ENCODE measurements at places on chromosomes 6 and 20. TPM values are rescaled to one million over a fixed set of nuclear protein-coding genes. Genes with fewer than 3 reads are reported as not detected.
A peak's percentile ranks its signal among the peaks of the same experiment; 100 is the strongest.

DNA sequence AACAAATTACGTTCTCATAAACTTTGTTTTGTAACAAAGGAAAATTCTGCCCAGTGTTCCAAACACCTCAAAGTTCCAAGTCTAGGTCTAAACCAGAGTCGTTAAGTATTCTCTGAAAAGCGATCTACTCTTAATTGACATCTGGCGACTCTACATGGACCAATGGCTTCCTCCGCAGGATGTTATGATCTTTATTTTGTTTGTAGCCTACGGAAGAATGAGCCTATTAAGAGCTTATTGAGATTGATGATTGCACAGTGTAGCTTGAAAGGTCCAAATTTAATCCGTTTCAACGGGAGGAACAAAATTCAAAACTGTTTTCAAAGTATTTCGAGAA, 61.1 kb downstream of the FAM217A start:
- no peak for DNase-seq

DNA sequence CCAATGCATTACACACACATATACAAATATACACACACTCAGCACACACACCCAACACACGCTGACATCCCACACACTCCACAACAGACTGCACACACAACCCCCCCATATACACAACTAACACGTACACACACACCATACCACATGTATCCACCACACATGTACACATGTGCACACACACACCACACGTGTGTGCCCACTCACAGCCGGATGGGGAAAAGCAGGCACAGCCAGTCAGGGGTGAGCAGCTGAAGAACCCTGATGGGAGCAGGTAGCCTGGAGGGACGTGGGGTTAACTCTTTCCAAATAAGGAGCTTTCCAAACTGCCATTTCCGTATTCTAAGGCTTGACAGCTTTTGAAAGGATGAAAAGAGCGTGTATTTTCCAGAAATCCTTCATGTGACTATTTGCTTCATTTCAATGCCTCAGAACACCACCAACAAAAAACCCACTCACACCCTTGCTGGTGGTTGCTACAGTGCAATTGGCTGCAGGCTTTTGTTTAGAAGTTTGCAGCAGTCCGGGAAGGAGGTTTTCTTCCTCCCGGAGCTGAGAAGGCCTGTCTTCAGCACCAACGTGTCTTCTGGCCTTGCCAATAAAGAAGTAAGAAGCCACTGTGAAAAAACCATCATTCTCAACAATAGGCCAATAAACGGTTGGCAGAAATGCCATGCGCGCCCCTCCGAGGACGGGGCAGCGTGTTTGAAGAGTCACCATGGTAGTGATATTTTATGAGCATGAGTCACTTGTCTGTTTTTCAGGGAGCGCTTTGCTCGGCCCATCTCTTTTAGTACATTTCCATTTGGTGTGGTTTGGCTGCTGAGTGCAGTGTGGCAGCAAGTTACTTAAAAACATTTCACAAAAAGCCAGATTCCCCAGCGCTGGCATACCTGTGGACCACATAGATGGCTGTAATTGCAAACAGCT, 131.3 kb upstream of the GMDS start:
- no peak for DNase-seq

DNA sequence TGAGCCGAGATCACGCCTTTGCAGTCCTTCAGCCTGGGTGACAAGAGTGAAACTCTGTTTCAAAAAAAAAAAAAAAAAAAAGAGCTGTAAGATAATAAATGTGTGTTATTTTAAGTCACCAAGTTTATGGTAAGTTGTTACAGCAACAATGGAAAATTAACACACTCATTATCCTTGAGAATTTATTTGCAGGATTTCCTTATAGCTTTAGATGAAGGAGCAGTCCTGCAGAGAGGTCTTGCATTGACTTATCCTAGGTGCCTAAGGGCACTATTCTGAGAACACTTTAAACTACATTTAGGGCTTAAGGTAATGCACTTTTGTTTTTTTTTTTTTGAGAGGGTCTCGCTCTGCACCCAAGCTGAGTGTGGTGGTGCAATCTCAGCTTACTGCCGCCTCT, 13.8 kb upstream of the SCAF8 start:
- no peak for DNase-seq

GRCh38 chr6:388202-388903, 3.2 kb upstream of the IRF4 start:
- no peak for DNase-seq

GRCh38 chr6:64266351-64266821, 630.8 kb downstream of the PHF3 start:
- DNase-seq, result no peak

- no peak for DNase-seq
These were observed 77.1 kb downstream of the DHX35 start for GRCh38 chr20:39039261-39039660.

- no peak for DNase-seq
These were observed 43.6 kb upstream of the ASCC3 start for GRCh38 chr6:100924534-100925227.

GRCh38 chr6:24076011-24076410, 50.0 kb upstream of the NRSN1 start:
- no peak for DNase-seq

GRCh38 chr6:26475823-26476729, 18.3 kb downstream of the BTN2A1 start:
- no peak for DNase-seq

- no peak for DNase-seq
These were observed 18.7 kb downstream of the RAB5IF start for GRCh38 chr20:36624068-36624943.

DNA sequence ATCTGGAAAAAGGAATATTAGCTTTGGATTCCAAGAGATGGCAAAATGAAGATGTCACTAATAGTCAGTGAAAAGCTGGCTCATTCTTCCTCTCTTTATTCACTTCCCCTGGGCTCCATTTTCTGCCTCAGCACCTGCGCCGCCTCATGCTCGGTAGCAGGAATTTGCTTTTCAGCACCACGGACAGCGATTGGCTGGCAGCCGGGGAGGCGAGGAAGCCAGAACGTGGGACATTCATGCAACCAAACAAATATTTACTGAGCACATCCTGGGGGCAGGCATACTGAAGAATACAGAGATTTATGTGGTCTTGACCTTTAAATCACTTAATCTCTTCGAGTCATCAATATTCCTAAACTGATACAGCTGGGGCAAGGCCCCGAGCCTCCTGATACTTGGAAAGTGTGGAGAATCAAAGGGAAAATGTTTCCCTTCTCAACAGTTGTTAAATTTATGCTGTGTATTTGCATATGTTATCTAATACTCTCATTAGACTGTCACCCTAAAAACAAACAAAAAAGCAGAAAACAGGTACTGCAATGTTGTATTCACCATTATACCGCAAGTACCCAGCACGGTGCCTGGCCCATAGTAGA, 12.1 kb upstream of the PDYN start:
- peak; percentile 19 for DNase-seq

DNA sequence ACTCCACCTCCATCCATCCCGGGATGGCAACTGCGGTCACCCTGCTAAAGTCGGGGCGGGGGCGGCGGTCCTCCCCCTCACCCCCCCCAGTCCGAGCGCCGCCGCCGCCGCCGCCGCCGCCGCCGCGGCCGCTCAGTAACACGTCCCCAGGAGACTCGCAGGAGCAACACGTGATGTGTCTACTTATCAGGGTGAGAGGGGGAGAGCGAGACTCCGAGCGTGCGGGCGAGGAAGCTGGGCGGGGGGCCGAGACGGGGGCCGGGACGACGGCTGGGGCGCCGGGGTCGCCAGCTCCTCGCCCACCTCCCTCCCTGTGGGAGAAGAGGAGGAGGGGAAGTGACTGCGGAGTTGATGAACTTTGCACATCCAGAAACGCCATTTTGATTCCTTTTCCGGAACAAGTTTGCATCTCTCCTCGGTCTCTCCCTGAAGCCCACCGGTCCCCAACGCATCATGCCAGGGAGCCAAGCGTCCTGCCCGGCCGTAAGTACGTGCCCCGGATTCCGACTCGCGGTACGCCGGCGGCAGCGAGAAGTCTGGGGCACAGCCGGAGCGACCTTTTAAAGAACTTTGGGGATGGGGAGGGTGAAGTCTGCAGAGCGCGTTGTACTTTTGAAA, at the start of gene RREB1:
Gene RREB1 (plus strand): TSS at position 384 of the 618 bp plus-strand sequence. CDS start 73,951 bp downstream, outside the sequence.
- DNase-seq, result peak; percentile 45

Gene OR2H1
- not detected for total RNA-seq

Gene ELOVL4
- total RNA-seq, result 1.6 TPM

Gene TULP1
- not detected for total RNA-seq

Gene OPRM1
- total RNA-seq, result not detected

Gene COX4I2
- not detected for total RNA-seq

Gene PAX1
- not detected for total RNA-seq

Gene C20orf204
- 4.5 TPM for total RNA-seq
